CD4-positive, alpha-beta T cell treated with Interleukin-12 subunit alpha and Interleukin-12 subunit beta, for 1 hour (primary cell): ENCODE measurements at places on chromosomes 7 and 10.

DNA sequence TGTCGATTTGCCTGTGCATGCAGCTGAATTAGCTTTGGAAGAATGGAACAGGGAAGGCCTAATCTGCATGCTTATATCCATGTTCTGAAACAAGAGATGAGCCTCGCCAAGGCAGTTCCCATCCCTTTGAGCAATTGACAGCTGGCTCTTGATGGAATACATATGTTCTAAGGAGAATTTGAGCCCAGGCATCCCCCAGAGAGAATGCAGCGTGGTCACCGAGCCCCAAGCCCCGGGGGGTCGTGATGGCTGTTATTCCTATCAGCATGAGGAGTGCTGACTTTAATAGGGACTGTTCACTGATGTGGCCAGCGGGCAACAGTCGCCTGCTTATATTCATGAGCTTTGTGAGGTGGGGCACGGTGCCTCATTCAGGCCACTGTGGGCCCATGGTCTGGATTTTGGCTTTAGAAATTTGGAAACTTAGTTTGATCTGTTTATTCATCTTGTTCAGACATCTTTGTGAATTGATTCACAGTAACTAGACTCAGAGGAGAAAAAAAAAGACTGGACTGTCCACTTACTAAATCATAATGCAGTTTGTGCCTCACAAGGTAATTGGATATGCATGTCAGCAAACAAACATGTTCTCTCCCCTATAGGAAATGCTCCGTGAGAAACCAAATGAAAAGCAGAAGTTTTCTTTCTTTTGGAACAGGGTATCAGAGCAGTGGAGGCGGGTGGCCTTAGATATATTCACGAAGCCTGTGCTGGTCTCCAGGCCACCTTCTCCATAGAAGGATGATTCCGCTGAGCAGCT, 204.9 kb downstream of the CCDC3 start:
- no peak for DNase-seq

DNA sequence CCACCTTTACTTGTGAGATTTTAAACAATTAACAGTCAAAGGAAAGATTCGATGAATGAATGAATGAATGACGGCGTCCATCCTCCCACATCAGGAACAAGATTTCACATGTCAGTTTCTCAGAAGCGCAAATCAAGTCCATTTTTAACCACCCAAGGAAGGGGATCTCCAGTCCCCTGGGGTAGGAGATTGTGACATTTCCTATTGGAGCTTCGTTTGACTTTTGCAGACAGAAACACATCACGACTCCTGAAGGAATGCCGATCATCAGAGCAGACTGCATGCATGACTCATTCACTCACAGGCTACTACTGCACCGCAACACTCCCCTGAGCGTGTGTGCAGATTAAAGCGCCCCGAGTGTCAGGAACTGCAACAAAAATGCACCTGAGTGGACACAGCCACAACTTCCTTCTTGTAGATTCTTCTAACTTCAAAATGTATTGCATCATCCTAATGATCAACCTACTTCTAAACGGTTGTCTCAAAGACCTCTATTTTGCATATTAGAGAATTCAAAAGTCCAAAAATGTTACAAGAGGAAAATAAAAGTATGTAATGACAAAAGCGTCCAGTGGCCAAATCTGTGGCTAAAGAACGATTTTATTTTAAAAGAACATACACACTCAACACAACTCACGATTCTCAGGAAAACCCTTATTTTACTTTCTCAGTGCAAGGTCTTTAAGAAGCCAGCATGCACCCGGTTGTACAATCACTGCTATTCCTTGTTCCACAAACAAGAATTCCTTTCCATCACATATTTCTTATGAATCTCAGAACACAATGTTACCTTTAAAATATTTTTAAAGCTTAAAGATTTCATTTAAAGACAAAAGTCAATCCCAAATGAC, 172.6 kb downstream of the FAM107B start:
- peak; percentile 78 for DNase-seq

GRCh38 chr10:92729886-92730285, 40.1 kb downstream of the HHEX start:
- DNase-seq = no peak

- no peak for DNase-seq
Measured at GRCh38 chr10:63681993-63682697, 160.9 kb downstream of the REEP3 start.
